ENCODE measurements at places on chromosomes 2 and 18.

DNA sequence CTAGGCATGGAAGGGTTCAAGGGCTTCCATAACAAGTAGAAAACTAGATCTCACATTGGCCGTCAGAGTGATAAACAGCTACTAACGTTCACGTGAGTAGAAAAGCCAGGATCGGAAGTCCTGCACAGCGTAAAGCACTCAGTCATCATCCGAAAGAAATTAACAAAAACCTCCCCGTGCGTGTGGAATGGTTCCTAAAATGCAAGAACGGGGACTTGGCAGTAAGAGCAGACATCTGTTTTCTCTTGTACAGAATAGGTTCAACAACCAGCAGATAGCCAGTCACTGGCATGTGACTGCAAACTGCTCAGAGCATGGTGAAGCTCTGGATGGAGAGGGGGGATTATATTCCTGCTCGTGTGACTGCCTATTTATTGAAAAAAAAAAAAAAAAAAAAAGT lies 106.9 kb upstream of the ITGB6 start:
- peak; percentile 76 for DNase-seq

- no peak for DNase-seq
Measured at GRCh38 chr2:181005326-181005655, 24.9 kb downstream of the UBE2E3 start.

- peak; percentile 43 for DNase-seq
Measured at GRCh38 chr18:76610933-76611749, 116.1 kb upstream of the ZNF516 start.

DNA sequence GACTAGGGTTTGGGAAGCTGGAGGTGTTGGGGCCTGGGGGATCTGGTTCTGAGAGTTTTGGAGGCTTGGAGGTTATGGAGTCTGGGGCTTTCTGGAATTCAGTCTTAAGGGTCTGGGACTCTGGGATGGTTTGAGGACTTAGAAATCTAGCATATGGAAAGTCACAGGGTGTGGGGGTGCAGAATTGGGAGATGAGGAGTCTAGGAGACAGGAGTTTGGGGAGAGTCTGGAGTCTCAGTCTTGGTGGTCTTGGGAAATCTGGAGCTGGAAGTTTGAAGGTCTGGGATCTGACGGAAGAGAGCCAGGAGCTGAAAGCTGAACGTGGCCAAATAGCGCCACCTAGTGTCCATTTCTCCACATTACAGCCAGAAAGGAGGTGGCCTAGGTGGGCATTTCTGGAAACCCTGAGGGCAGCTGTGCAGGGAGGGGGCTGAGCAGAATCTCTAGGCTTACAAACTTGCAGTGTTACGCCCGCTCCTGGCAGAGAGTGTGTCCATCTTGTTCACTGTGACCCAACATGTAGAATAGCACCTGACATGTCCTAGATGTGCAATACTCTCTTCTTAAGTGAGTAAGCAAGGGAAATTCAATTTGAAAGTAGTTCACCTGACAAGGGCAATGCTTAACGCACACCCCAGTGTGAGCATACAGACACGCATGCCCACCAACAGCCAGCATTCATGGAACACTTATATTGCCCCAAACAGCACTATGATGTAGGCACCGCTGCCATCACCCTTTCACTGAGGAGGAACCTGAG lies 204.8 kb downstream of the TFCP2L1 start:
- DNase-seq = no peak

GRCh38 chr18:28794459-28795245 lies 617.7 kb upstream of the CDH2 start:
- peak; percentile 42 for DNase-seq

DNA sequence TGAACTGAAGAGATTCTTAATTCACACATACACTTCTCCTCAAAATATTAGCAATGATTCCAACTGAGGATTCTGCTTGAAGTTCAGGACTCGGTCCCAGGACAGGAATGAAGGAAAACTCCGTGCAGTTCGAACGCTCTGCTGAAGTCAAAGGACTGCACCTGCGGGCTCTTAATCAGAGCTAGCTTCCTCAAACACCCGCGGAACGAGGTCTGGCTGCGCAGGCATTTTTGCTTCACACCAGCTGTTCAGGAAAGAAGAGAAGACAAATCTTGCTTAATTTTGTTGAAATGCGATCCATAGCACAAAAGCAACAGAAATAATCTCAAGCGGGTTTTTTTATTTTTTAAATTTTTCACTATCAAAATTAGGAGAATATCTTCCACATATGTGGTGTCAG lies 175.6 kb downstream of the LAMA1 start:
- no peak for DNase-seq

DNA sequence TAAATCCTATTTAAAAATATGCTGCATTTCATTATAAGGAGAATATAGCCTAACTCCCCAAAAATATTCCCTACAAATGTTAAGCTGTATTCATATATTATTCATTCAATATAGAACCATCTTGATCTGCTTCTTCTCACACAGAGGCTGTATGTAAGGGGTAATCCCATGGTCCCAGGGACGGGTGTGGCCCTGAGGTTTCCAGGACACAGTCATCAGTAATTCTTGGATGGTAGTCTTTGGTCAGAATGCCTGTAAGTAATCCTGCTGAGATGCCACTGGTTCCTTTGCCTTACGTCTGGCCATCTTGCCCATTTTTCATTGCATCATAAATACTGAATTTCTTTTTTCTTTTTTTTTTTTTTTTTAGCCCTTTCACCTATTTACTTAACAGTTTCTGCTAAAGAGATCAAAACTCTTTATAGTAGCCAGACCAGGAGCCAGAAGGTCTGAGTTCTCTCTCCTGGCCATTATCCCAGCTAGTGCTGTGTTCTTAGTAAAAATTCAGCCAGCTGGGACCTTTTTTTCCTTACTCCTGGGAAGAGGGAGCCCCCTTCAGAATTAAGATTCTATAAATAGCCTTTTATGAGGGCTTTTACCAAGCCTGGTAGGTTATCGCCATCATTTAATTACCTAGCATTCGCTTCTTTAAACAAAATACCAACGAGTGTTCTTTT lies 134.9 kb downstream of the SOX11 start:
- no peak for DNase-seq

- DNase-seq = no peak
Measured at GRCh38 chr2:189232759-189233406, 53.3 kb upstream of the COL5A2 start.

DNA sequence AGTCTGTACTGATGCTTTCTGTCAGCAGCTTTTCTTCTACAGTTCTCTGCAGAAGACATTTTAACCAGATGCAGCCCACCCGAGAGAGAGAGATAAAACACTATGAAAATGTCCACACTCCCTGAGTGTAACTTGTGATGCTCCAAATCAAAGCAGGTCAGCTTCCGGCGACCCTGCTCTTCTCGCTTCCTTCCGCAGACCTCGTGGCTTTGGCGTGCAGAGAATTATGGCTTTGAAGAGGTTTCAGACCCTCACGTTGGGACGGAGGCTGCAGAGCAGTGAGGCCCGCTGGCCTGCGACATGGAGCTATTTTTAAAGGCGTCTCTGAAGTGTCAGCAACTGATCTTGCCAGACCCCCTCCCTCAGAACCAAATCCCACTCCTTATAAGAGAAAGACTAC lies 41.8 kb downstream of the TMEM163 start:
- DNase-seq = no peak

- no peak for DNase-seq
Measured at GRCh38 chr2:15449556-15450236, 111.4 kb downstream of the NBAS start.

- DNase-seq = no peak
Measured at GRCh38 chr2:166197446-166197845, 69.6 kb upstream of the SCN1A start.

DNA sequence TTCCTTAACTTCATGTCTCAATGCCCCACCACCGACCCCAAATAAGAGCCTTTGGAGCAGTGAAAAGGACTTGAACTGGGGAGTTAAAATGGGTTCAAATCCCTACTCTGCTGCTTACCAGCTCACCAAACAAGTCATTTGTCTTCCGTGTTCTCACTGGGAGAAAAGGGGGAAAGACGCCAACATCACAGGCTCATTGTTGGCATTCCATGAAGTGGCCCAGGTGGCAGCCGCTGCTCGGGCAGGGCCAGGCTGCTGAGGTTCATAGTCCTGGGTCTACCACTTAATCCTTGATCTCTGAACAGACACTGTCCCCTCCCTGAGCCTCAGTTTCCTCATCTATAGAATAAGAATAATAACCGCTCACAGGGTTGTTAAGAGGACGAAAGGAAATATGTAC lies 103.0 kb downstream of the APOB start:
- DNase-seq = no peak

GRCh38 chr2:19543663-19544383 lies 185.4 kb upstream of the OSR1 start:
- no peak for DNase-seq

GRCh38 chr2:216296856-216297255 lies 75.4 kb downstream of the MARCHF4 start:
- no peak for DNase-seq

DNA sequence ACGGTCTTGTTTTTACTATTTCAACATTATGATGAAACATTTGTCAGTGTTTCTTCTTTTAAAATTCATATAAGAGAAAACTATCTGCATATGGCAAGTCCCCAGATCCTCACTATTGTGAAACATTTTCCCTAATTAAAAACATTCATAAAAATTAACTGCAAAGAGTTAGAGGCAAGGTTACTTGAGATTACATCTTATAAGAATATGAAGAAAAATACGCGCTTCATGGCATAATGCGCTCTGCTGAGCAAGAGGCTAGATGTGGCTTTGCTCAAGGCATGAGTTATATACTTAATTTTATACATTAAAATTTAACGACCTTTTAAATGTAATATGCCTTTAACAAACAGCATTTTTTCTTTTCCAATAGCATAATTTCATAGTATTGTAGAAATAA lies 166.4 kb upstream of the RPRM start:
- DNase-seq = no peak

GRCh38 chr2:78120275-78120674 lies 598.1 kb upstream of the LRRTM4 start:
- DNase-seq = no peak

DNA sequence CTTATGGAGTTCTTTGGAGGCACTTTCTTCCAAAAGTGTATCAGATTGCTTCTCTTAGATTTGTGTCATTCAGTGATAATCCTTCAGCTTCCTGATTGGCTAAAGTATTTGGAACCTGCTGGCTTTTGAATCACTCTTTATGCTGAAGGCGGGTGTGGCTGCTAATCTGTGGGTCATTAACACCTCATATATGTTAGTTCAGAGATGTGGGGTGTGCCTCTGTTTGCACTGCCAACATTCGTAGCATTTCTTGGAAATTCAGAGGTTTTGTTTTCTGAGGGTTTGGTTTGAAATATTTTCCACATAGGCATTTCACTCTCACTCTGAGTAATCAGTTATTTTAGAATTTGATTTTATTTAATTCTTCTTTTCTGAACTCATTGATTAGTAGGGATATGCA lies 1604.4 kb upstream of the ACVR2A start:
- DNase-seq = no peak

DNA sequence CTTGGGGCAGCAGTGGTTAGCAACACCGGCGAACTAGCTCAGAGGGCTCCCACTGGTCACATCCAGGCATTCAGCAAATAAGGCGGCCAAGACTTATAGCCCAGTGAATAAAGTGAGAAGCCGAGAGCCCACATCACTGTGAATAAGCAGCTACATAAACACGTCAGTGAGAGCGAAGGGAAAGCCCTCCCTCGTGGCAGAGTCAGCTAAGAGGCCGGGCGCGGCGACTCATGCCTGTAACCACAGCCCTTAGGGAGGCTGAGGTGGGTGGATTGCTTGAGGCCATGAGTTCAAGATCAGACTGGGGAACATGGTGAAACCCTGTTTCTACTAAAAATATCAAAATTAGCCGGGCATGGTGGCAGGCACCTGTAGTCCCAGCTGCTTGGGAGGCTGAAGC lies 5.2 kb downstream of the D2HGDH start:
- DNase-seq = peak; percentile 31

GRCh38 chr2:183948861-183949260 lies 649.5 kb upstream of the ZNF804A start:
- no peak for DNase-seq

DNA sequence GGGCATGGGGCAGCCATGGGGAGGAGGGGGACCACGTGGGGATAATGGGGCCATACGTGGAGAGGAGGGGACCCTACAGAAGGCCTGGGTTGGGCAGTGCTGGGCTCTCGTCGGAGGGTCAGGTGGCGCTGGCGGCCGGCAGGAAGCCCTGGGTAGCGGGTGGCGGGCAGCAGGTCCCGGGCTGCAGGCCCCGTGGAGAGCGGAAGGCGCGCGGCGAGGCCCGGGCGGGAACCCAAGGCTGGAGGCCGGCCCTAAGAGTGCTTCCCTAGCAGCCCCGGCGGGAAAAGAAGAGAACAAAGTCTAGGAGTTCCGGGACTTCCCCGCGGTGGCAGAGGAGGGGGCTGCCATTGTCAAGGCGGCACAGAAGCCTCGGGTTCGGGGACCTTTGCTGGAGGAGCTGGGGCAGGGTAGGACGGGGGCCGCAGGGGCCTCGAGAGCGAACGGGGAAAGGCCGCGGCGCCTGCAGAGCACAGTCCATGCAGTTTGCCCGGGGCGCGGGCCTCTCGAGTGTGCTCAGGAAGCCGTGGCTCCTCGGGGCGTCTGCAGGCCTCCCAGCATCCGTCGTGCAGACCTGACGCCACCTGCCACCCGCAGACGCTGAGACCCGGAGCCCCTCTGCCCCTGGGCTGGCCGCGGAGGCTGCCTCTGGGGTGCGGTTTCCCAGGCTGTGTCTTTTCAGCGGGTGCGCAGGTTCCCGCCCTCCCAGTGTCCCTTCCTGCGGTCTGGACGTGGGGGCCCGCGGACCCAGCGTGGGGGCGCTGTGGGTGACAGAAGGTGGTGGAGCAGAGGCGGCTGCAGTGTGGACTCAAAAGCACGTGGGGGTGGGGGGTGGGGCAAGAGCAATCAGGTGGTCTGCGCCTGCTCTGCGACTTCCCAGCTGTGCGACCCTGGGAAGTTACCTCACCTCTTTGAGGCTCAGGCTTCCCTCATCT lies 19.4 kb upstream of the NCL start:
- no peak for DNase-seq

DNA sequence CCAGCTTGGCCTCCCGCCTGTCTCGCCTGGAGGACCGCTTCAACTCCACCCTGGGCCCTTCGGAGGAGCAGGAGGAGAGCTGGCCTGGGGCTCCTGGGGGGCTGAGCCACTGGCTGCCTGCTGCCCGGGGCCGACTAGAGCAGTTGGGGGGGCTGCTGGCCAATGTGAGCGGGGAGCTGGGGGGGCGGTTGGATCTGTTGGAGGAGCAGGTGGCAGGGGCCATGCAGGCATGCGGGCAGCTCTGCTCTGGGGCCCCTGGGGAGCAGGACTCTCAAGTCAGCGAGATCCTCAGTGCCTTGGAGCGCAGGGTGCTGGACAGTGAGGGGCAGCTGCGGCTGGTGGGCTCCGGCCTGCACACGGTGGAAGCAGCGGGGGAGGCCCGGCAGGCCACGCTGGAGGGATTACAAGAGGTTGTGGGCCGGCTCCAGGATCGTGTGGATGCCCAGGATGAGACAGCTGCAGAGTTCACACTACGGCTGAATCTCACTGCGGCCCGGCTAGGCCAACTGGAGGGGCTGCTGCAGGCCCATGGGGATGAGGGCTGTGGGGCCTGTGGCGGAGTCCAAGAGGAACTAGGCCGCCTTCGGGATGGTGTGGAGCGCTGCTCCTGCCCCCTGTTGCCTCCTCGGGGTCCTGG lies 3.7 kb upstream of the KHK start:
- DNase-seq = no peak

DNA sequence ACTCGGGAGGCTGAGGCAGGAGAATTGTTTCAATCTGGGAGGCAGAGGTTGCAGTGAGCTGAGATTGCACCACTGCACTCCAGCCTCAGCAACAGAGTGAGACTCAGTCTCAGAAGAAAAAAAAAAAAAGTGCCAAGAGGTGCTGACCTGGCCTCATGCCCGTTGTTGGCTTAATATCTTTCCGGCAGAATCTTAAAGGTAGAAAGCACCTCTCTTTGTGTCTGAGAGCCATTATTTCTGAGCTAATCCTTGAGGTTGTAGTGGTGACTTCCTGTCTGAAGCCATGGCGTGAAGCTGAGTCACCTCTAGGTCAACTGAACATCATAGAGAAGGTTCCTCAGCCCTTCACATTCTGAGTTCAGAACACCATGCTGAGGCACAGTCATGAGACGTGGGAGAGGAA lies 60.4 kb downstream of the WDSUB1 start:
- no peak for DNase-seq

All from skeletal muscle cell (primary cell).